ENCODE measurements at places on chromosomes 11 and 22. TPM values are rescaled to one million over a fixed set of nuclear protein-coding genes. Genes with fewer than 3 reads are reported as not detected.

DNA sequence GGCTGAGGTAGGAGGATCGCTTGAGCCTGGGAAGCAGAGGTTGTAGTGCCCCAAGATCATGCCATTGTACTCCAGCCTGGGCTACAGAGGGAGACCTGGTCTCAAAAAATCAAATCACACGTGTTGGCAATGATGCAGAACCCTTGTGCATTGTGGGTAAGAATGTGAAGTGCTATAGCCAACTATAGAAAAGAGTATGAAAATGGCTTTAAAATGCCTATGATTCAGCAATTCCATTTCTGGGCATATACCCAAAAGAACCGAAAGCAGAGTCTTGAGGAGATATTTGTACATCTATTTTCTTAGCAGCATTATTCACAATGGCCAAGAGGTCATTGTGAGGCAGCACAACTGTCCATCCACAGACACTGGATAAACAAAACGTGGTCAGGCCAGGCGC, 2.6 kb upstream of the FADS3 start:
- DNase-seq: no peak

DNA sequence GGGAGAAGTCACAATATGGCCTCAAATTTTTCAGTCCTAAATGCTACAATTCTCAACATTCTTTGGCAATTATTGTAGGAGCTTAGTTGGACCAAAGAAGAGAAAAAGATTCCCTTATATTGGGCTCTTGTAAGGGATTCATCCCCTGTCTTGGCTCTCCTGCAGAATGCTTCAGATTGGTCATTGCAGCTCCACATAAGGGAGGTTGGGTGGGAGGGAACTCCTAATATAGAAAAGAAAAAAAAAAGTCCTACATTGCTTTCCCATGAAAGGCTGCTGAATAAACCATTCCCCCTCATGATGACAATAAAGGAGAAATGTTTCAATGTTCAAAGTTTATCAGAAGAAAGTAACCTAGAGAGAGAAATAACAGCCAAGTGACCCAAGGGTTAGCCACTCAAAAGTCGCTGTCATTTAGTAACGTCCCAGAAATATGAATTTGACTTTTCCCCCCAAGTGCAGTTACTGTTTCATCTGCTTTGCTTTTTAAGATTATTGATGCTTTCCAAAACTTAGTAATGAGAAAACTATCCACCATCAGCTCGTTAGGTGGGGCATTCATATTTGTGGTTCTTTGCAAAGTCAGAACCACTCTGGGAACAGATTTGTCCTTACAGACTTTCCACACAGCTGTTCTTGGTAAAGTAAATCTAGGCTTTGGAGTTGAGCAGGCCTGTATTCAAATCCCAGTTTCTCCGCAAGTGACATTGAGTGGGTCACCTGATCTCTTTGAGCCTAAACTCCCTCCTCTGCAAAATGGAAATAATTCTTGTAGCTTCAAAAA, 5.0 kb upstream of the SLC1A2 start:
- no peak for DNase-seq

DNA sequence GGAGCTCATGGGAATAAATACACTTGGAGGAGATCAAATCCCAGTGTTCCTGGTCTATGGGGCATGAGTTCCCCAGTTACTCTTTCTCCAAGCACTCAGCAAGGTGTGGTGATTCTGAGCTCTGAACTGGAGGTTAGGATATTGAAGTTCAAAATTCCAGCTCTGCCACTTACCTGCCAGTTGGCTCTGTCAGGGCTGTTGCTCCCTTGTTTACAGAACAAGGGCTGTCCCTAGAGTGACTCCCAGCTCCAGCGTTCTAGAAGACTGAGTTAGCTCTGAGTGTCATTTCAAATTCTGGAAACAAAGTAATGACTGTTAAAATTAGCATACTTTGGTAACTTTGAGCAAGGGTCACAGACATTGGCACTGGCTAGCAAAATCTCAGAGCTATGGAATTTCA, 69.7 kb upstream of the ZBED5 start:
- no peak for DNase-seq

- no peak for DNase-seq
These were observed 161.2 kb upstream of the GRIA4 start for GRCh38 chr11:105448703-105449079.

- DNase-seq: no peak
These were observed 17.1 kb upstream of the EFCAB6 start for GRCh38 chr22:43828998-43829782.

DNA sequence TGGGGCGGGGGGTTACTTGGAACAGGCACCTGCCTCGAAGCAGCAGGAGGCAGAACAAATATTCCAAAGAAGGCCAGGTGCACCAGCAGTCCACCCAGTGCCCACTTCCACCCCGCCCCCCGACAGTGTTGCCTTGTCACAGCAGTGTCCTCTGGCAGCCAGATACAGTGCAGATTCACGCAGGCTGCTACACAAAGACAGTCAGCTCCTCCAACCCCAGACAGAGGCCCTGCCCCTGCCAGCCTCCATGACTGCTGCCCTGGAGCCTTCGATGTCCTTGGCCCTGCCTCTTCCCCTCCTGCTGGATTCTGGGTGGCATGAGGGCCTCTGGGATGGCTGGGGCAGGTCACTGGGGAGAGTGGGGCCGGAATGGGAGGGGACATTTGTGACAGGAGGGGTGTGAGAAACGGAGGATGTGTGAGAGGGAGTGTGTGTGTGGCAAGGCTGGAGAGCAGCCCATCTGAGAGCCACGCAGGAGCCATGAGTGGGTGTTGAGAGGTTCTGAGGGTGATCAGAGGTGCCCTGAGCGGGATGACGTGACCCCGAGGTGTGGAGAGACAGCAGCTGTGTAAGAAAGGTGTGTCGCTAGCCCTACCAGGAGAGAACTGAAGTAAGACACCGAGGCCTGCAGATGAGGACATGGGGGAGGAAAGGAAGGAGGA, 173.7 kb downstream of the CEP164 start:
- no peak for DNase-seq

GRCh38 chr22:46596819-46597218, 23.4 kb upstream of the GRAMD4 start:
- no peak for DNase-seq

DNA sequence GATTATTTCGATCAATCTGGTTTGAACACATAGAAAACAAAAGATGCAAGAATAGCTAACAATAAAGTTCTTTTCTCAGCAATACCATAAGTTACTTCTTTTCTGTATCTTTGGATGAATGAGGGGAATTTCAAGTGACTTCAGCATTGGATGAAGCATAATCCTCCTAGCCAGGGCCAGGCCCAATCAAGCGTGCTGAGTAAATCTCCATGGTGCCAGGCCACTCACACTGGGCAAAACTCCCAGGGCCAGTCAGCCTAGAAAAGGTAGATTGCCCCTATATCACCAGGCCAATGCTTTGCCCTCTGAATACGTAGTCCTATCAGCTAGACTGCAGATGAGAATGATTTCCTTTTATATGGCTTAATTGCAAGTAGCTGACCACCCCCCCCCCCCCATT, 6.0 kb downstream of the CNTF start:
- no peak for DNase-seq

DNA sequence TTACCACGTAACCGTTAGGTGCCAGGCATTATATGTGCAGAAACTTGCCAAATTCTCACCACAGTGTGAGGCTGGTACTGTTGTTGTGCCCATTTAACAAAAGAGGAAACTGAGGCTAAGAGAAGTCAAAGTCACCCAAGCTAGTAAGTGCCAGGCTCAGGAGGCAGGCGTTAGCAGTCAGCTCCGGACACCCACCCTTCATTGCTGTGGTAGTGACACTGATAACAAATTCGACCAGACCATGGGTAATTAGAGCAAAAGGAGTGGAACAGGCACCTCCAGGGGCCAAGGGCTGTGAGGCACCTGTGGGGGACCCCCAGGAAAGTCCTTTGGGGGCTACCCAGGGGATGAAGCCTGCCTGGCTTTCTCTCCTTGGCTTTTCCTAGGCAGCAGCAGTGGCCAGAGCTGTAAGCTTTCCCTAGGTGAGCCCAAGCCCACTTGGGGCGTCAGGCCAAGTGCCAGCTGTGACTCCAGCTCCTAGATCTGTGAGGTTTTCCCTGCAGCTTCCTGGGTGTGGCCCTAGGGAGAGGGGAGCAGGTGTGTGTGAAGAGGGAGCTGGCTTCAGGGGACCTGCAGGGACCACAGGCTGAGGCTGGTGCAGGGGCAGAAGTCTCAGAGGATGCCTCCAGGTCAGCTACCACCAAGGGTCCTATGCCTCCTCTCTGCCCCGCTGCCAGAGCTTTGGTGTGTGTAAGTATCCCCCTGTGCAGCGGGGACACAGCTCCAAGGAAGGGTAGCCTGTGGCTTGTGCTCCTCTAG, 19.7 kb upstream of the ALX4 start:
- no peak for DNase-seq

DNA sequence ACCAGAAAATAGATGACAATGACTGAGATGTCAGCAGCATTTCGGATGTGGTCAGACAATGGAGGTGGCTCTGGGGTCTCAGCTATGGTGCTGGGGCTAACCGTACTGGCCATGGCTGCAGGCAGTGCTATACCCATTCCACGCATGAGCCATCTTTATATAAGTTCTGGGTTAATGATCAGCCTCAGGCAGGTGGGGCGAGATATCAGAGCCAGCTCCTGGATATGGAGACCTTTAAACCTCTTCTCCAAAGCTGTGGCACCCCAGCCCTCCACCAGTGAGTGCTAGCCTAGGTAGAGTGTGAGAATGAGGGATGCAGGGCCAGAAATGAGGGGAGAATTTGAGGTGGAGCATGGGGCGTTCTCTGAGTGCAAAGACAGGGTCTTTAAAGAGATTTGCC, at the start of gene SLC5A4:
Gene SLC5A4 (minus strand): TSS at position 131 of the 400 bp plus-strand sequence. CDS start 18 bp downstream, at position 113.
- DNase-seq: no peak

The AGBL2 gene
- 5.5 TPM for total RNA-seq

The OR4D5 gene
- total RNA-seq: not detected

DNA sequence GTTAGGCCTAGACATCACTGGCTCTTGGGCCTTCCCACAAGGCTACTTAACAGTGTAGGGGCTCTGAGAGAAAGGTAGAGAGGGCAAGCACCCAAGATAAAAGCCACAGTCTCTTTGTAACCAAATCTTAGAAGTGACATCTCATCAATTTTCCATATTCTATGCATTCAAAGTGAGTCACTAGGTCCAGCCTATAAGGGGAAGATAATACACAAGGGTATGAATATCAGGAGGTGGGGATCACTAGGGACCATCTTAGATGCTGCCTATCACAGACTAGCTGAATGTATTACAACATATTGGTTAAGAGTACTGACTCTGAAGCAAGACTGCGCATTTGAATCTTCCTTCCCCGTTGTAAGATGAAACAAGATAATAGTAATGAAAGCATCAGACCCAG, 144.1 kb downstream of the RBFOX2 start:
- DNase-seq: no peak

- DNase-seq: no peak
These were observed 56.2 kb downstream of the WNT11 start for GRCh38 chr11:76150141-76150540.

The MYO18B gene
- not detected for total RNA-seq

DNA sequence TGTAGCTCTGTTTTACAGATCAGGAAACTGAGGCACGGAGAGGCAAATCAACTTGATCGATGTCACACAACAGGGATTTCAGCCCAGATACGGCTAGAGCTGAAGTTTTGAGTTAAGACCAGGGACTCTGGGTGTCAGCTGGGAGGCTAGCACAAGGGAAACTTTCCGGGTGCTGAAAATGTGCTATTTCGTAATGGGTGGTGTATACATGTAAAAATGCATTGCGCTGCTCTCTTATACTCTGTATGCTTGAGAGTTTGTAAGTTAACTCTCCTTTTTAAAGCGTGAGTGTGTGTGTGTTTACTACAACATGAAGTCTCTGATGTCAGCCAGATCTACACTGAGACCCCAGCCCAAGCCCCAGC, 227.6 kb downstream of the MN1 start:
- DNase-seq: no peak

GRCh38 chr11:30406978-30407762, 84.3 kb downstream of the ARL14EP start:
- DNase-seq: no peak

DNA sequence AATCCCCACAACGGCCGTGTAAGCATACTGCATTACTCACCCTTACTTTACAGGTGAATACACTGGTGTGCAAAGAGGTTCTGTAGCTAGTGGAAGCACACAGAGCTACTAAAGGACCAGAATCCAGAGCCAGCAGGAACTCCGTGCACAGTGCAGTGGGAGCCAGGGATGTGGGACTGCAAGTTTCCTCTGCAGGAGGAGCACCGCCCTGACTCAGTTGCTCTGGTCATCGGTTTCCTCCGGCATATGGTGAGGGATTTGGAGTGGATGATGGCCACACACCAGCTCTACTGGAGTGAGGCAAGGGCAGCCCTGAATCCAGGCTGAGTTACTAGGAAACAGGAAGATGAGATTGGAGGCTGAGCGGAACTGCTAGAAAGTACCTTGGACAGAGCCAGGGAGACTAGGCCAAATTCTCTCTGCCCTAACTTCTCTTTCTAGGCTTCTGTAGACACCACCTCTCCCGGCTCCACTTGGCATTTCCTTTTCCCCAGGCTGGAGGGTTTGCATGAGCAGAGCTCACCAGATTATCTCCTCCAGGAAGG, 18.2 kb upstream of the C22orf42 start:
- DNase-seq: no peak

The ENTHD1 gene
- not detected for total RNA-seq

GRCh38 chr11:15569305-15570025, 454.7 kb downstream of the INSC start:
- no peak for DNase-seq

DNA sequence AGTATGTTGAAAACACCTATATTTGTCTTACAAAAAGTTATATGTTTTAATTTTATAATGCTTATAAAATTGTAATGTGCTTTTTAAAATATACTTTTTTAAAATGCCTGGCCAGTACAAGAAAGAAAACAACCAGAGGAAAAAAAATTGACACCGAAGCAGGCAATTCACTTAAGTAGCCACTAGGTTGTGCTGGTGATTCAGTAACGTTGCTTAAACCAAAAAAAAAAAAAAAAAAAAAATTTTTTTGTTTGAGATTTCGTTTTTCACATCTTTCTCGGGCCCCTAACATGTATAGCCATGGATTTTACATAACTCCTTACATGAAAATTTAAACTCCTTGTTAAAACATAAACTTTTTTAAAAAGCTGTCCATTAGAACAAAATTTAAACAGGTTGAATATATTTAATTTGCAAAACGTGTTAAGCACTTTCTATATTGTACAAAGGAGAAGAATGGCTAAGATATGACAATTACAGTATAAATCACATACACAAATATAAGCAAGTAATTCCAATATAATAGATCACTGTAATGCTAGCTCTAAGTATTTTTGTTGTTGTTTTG, 9.2 kb downstream of the OR8B4 start:
- peak; percentile 64 for DNase-seq

The GAL gene
- total RNA-seq: not detected

- DNase-seq: peak; percentile 55
These were observed 7.8 kb upstream of the GRAMD4 start for GRCh38 chr22:46612341-46612903.

Measured in OCI-LY7 (cell line).